Posterior vena cava (tissue), 2 donors: ENCODE measurements at places on chromosomes 5 and 9. TPM values are rescaled to one million over a fixed set of nuclear protein-coding genes. Genes with fewer than 3 reads are reported as not detected.

DNA sequence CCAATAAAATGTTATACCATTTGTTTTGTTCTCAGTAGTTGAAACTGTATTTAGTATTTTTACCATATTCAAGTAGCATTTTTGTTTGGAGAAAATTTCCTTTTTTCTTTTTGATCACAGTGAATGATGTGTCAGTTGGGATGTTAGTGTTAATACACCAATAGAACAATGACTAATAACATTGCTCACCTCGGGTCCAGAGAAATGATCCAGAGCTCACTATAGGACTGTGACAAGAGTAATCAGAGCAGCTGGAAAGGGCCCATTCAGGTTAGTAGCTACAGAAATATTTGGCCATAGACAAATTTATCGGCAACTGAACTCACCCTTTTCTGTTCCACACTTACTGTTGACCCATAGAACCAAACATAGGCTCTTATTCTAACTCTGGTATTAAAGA lies 989.2 kb downstream of the TLE4 start:
- no peak for DNase-seq

DNA sequence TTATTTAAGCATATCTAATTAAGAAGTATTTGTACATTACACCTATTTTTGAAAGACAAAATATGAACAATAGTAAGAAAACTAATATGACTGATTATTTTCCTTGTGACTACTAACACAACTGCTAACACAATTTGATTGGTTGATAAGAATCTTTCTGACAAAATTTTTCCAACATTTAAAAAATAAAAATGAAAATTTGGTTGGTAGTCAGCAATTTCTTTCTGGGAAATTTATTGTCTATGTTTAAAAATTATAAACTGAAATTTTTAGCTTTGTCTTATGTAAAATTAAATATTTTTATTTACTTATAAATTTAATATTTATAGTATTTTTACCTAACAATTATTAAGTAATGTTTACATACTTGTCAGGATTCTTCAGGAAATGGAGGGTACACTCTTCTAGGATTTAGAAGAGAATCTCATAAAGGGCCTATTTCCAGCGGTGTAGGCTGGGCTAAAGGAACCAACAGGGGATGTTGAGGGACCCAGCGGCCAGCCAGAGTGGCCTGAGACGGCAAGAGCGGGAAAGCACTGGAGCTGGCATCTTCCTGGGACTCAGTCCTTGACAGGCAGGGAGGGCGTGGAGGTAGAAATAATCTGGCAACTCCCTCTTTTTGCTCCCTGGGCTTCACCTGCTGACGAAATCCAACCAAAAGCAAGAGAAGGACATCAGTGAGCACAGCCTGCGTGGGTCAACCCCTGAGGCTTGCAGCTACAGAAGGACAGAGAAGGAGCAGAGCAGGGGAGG lies 14.7 kb upstream of the FAM120A start:
- DNase-seq = no peak

DNA sequence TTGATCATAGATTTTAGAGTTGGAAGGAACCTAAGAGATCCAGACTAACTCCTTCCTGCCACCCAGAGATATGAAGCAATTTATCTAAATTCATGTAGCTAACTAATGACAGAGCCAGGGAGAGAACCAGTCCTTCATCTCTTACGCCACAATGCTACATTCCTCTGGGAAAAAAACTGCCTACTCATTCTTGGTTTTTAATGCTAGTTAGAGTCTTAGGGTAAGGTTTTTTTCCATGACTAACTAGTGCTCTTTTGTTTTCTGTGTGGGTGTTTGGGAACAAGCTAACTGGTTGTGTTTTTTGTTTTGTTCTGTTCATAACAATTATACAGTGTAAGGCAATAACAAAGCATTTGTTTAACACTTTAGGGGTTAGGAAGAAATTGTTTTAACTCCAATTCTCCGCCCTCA lies 52.4 kb downstream of the SLC44A1 start:
- DNase-seq = no peak

DNA sequence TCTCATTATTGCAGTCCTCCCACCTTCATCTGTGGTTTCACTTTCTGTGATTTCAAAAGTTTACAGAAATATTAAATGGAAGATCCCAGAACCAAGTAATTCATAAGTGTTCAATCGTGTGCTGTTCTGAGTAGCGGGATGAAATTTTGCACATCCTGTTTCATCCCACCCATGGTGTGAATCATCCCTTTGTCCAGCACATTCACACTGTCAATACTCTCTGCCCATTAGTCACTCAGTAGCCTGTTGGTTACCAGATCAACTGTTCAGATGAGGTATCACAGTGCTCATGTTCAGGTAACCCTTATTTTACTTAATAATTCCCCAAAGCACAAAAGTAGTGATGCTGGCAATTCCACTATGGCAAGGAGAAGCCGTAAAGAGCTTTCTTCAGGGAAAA lies 26.8 kb downstream of the FAM81B start:
- no peak for DNase-seq

DNA sequence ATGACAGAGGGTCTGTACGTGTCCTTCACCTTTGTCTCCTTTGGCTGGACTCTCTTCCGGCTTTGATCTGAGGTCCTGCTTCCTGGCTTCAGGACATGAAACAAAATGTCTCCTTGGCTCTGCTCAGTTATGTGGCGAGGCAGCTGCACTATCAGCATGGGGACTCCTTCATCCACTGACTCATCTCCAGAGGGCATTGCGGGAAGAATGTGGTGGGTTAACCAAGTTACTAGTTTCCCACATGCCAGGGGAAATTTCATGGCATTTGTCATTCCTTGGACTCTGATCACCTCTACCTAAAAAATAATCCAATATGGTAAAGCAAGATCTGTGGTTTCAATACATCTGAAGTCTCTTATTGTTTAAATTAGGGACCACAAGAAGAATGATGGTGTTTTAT lies 259.7 kb downstream of the MED10 start:
- no peak for DNase-seq

- DNase-seq = no peak
Observed at GRCh38 chr5:146072595-146072994, 32.8 kb downstream of the PLAC8L1 start.

DNA sequence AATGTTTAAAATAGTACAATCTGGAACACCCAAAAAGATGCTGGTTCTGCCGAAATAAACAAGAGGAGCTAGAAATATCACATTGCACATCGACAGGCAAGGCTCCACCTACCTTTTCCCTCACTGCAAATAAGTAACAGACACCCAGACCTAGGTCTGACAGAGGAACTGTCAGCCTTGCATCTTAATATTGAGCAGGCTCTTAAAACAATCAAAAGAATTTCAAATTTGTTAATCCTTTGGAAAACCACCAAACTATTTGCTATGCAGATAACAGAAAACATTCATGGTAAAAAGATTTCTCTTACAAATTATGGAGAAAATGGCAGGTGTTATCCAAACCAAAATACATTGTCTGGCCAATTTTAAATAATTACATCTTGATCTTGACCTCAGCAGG lies 71.3 kb downstream of the FRMD3 start:
- DNase-seq = no peak

GRCh38 chr5:94705427-94705826 lies 87.0 kb downstream of the SLF1 start:
- no peak for DNase-seq

DNA sequence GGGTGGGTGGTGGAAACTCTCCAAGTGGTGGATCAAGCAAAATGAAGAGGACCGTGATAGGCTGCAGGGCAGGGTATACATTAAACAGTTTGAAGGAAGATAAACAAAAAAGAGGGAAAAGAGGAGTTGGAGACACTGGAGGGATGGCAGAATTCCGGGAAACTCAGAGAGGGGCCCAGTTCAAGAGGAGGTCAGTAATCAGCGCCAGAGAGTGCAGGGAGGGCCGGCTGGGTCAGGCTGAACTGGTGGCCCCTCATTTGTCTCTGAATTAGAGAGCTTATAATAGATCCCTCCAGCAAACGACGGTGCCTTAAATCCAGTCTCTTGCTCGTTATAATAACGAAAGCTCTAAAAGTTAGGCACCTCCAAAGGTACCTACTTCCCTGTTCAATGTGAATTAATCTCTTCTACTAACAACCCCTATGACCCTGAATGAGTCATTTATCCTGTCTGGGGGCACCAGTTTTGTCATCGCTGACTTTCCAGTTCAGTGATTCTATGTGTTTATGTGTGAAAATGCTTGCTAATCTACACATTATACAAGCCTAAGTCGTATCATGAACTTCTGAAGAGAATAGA lies 2.4 kb upstream of the ZSWIM6 start:
- no peak for DNase-seq

DNA sequence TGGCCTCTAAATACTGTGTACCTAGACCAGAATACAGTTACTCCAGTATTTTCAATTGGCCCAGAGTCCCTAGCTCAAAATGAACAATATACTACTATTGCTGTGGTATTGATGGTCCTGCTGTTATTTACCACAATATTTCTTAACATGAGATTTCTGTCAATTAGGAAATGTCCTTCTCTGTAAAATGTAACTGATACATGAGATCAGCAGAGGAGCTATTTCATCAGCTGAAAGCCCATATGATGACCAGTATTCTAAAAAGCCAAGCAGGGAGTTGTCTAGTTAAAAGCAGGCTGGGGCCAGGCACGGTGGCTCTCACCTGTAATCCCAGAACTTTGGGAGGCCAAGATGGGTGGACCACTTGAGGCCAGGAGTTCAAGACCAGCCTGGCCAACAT lies 187.7 kb upstream of the PTGER4 start:
- no peak for DNase-seq

- no peak for DNase-seq
Observed at GRCh38 chr9:15187589-15187988, 119.4 kb downstream of the TTC39B start.

- DNase-seq = peak; percentile 10
Observed at GRCh38 chr5:179243333-179243732, 101.9 kb downstream of the ADAMTS2 start.

- no peak for DNase-seq
Observed at GRCh38 chr9:5820425-5820824, 12.5 kb downstream of the ERMP1 start.

RAB3C gene
- 10.6 TPM for total RNA-seq

STX17 gene
- 40.7 TPM for total RNA-seq

PIP5KL1 gene
- total RNA-seq = 1.2 TPM

GIN1 gene
- 8.6 TPM for total RNA-seq

LHX6 gene
- total RNA-seq = 23.6 TPM

SAXO1 gene
- 0.05 TPM for total RNA-seq

PCA3 gene
- total RNA-seq = 0.24 TPM

NUTM2F gene
- not detected for total RNA-seq
